ENCODE measurements at places on chromosomes 16 and 17.

DNA sequence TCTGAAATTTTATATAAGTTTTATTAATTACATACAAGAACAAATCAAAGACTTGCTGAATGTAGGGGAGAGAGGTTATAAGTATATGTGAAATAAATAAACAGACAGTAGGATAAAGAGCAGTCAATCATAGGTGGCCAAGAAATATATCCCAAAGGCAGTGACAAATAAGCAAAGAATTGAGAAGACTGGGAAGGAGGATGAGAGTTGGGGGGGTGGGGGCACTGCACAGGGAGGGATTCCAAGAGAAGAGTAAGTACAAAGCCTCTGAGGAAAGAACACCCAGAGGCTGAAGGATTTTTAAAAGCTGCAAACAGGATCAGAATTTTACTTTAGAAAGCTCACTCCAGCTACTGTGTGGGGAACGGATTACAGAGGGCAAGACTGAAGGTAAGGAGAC is 2.8 kb downstream of the PELP1 start:
- DNase-seq = no peak

DNA sequence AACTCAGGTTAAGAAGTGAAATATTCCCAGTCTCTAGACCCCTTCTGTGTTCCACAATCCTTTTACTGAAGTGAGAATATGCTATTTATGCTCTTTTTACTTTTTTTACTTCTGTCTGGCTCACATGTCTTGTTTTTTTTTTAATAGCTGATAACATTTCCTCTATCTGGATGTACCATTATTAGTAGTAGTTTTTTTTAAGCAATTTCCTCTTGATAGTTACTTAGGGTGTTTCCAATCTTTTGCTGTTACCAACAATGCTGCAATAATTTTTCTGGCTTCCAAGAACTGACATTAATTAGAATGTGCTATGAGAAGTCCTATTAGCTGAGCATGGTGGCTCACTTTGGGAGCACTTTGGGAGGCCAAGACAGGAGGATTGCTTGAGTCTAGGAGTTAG is 32.0 kb downstream of the KSR1 start:
- no peak for DNase-seq

DNA sequence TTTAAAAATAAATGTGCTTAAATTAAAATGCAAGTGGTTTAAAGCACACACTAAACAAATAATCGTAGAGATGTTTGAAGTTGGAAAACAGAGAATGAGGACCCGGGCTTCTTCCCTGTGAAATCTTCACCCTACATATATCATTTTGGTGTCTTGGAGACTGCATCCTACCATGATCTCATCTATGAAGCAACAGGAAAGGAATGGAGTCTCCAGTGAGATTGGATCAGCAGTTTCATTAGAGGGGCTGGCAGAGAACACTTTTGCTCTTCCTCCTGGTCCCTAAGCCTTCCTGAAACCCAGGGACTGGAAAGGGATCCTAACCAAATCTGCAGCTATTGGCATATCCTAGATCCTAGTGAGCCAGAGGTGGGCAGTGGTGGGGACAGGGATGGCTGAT is 85.0 kb downstream of the GRIN2A start:
- DNase-seq = peak; percentile 52

DNA sequence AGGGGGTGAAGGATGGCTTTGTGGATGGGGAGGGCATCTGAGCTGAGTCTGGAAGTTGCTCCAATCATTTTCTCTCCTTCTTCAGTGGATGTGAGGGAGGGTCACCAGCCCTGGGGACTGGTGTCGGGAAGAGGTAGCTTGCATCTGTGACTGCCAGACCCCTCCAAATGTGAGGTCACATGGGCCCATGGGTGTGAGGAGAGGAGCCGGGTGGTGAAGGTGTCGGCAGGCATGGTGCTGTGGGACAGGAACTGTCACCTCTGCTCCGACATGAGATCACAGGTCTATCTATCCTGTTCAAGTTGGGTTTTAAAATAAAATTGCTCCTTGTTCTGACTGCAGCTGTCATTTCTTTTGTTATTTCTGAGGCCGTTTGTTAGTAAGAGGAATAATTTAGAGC is 351.1 kb downstream of the CPPED1 start:
- DNase-seq = no peak

- no peak for DNase-seq
Observed at GRCh38 chr16:68009157-68009735, 6.5 kb downstream of the DPEP2NB start.

DNA sequence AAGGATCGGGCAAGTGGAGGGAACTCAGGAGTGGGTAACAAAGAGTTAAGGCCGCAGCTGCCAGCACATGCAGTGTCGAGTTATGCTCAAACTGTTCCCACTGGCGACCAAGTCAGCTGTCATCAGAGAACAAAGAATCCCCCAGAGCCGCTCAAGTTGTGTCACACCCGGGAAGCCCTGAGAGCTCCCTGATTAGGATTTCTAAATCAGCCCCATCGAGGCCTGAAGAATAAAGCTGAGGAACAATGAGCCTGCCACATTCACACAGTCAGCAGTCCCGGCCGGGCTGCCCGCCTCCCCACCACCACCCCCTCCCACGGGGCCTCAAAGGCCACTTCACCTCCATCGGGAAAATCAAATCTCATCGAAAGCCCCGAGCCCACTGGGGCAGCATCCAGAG is 84.5 kb downstream of the SOX9 start:
- no peak for DNase-seq

- no peak for DNase-seq
Observed at GRCh38 chr17:28484296-28484695, 10.9 kb downstream of the SLC13A2 start.

- no peak for DNase-seq
Observed at GRCh38 chr17:81909966-81910839, 996 bp downstream of the PCYT2 start.

GRCh38 chr16:68987734-68988457 is 117.6 kb upstream of the HAS3 start:
- DNase-seq = no peak

- no peak for DNase-seq
Observed at GRCh38 chr17:45004388-45004787, 36.3 kb upstream of the C1QL1 start.

GRCh38 chr17:38654411-38655398 is 20.1 kb downstream of the EPOP start:
- DNase-seq = no peak

GRCh38 chr17:3796110-3796821 is 4.7 kb downstream of the ITGAE start:
- DNase-seq = no peak

GRCh38 chr17:48335146-48335784 is 94.7 kb downstream of the SKAP1 start:
- no peak for DNase-seq

DNA sequence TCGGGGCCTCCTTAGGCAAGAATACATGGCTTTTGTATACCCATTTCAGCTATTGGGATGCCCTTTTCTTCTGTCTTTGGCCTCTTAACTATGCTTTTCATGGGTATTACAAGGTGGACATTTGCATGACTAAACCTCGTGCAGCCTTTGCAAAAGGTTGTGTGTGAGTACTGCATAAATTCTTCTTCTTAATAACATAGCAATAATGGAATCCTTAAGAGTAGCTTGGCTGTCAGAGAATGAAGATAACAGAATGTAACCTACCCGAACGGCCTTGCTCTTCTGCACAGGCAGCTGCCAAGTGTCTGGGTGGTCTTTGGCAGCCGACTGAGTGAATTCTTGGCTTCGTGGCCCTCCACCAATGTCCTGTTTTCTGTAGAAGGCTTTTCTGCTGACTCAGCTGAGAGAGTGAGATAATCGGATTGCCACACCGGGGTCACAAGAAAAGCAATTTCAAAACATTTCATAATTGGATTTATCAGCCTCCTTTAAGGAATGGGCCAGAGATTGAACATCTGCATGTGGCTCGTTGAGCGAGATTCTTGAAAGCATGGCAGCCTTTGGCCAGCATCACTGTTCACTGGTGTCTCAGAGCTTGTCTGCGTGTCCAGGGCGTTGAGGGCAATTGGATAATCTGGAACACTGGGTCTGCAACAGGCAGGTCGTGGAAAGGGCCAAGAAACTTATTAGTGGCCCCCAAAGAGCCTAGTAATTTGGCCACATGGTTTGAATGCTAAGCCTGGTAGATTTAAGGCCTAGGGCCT is 13.4 kb downstream of the IRF8 start:
- peak; percentile 86 for DNase-seq

- no peak for DNase-seq
Observed at GRCh38 chr16:3101018-3101840, 2.1 kb upstream of the ZSCAN10 start.

DNA sequence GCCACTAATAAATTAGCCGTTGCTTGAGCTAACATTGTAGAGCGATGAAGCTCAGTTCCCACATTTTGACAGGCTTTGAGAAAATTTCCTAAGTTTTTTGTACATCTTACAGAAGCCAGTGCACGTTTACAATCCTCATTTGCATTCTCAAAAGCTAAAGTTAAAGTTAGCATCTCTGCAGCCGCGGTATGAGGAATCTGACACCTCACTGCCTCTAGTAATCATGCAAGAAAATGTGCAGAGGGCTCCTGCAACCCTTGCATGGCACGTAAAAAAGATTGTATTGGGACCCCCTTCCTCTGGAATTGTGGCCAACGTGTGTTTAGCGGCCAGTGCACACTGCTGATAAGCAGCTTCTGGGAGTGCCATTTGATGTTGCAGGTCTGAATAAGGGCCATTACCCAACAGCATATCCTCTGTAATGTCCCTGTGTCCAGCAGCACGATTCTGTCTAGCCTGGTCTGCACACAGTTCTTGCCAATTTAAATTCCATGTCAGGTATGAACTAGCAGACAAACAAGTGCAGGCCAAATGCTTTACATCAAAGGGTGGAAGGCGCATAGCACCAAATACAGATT is 12.4 kb upstream of the ZNF689 start:
- no peak for DNase-seq

DNA sequence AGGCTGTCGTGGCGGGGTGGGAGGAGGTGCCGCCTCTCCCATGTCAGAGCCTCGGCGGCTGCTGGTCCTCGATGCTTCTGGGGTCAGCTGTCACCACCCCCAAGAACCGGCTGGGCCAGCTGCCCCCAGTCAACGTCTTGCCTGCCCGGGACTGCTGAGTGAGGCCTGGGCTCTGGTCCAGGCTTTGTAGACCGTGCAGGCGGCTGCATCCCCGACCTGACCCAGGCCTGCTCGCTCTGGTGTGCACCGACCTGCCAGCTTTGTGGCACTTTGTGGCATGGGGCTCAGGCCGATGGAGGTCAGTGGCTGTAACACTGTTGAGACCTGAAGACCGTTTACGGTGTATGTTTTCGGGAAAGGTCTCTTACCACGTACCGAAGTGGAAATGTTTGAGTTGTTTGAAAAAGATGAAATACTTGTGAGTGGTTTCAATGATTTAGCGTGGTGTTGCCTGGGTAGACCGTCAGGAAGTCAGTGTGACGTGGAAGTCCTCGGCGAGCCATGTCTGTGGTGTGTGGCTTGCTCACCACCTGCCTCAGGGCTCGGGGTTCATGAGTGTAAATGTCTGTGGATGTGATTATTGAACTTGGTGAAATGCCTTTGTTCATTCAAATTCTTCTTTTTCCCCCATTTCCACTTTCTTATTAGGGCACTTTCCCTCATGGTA is 53.2 kb upstream of the ZNF750 start:
- no peak for DNase-seq

GRCh38 chr17:17725752-17726457 is 44.6 kb downstream of the RAI1 start:
- DNase-seq = no peak

GRCh38 chr17:33927732-33928133 is 327.4 kb upstream of the CCL2 start:
- no peak for DNase-seq
